ENCODE measurements at places on chromosomes 12 and 14. TPM values are rescaled to one million over a fixed set of nuclear protein-coding genes. Genes with fewer than 3 reads are reported as not detected.

- DNase-seq, result no peak
These were observed 34.0 kb downstream of the KCNMB4 start for GRCh38 chr12:70400124-70400523.

DNA sequence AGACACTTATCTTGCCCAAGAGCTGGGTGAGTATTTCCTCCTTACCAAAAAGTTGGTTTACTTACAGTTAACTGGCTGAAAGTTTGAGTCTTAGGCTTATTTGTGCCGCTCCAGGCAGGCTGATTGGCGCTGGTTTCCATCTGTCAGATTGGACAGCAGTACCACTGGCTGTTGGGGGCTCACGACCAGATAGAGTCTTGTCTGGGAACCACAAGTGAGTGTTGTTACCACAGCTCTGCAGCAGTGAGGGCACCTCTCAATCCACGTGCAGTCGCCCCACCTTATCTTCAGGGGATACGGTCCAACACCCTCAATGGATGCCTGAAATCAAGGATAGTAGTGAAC is 58.9 kb downstream of the DDX51 start:
- peak; percentile 9 for DNase-seq

DNA sequence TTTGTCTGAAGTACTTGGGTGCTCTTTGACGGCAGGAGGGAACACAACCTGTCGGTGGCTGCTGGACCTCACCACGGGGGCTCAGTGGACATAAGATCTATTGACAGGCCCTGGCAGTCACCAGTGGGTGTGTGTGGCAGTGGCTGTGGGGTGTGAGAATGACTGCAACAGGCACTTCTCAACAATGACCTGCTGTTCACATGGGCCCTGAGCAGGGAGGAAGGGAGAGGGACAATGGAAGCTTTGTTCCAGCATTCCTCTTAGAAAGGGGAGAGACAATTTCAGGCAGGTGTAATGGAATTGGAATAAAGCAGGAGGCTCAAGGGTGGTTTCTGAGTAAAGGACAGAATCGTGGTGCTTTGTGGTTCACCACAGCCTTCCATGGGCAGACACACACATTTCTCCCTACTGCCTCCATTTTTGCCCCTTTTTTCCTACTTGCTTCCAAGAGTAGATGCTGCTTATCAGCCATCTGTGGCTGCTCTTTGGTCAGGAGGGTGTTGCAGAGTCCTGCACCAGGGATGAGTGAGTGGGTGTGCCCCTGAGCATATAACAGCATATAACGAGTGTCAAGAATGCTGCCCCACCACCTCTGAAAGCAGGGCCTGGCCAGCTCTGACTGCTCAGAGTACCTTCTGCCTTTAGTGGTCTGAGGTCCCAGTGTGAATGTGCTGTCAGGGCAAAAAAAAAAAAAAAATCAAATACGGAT is 267.7 kb downstream of the RASSF9 start:
- peak; percentile 4 for DNase-seq

- DNase-seq, result no peak
These were observed 47.9 kb upstream of the TUNAR start for GRCh38 chr14:95828649-95829265.

Gene IFNG-AS1
- not detected for total RNA-seq

Gene KRT71
- total RNA-seq, result not detected

Gene IL26
- not detected for total RNA-seq

GRCh38 chr14:76500480-76500879 is 124.5 kb downstream of the ESRRB start:
- no peak for DNase-seq

- DNase-seq, result no peak
These were observed 22.6 kb downstream of the WSCD2 start for GRCh38 chr12:108151533-108152169.

DNA sequence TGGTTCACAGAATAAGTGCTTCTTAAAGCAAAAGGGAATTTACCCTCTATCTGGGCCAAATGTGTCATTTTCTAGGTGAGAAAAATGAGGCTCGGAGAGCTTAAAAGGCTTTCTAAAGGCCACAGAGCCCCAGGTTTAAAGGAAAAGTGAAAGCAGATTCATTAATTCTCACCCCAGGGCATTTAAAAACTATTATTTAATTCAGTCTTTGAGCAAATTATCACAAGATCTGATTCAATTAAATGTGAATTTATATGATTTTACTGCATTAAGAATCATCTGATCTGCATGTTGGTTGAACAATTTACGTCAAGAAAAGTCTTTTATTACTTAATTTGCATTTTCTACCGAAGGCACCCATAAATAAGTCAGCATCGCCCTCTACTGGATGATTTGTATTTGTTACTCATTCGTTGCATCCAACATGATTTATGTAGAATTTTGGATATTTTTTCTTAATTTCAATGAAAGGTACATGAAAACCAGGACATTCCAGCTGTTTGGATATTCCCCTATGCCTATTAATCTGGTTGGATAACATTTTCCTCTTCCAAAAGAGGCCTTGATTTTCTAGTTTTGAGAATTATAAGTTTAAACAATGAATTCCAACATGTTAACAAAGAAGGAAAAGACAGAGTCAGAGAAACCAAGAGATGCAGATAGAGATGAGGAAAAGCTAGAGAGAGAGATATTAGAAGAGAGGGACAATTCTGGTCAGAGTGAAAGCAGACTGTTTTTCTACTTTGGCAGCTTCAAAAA is 19.1 kb upstream of the DHRS7 start:
- DNase-seq, result peak; percentile 56

- DNase-seq, result no peak
These were observed 177.0 kb upstream of the PRMT8 start for GRCh38 chr12:3313675-3314663.

GRCh38 chr14:50008974-50009373 is 107.4 kb downstream of the VCPKMT start:
- peak; percentile 59 for DNase-seq

Gene PPM1H
- total RNA-seq, result 3.1 TPM

GRCh38 chr12:46209914-46210872 is 58.6 kb downstream of the SLC38A1 start:
- peak; percentile 49 for DNase-seq

DNA sequence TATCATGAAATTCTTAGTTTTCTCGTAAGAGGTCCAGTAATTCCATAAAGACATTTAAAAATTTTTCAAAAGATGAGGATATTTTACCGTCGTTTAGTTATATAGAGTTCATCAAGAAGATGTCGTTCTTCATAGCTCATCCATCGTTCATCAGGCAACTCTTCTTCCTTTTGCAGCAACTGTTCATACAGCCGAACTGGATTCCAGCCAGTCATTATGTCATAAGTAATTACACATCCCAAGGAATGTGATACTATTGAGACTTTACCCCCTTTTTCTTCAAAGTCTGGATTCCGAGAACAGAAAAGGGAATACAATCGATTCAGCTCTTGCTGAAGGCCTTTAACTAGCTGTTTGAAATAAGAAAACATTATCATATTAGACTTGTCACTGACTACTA is 90.3 kb downstream of the DDHD1 start:
- DNase-seq, result peak; percentile 76

GRCh38 chr12:31773867-31774266 is 45.0 kb upstream of the AMN1 start:
- DNase-seq, result peak; percentile 27

DNA sequence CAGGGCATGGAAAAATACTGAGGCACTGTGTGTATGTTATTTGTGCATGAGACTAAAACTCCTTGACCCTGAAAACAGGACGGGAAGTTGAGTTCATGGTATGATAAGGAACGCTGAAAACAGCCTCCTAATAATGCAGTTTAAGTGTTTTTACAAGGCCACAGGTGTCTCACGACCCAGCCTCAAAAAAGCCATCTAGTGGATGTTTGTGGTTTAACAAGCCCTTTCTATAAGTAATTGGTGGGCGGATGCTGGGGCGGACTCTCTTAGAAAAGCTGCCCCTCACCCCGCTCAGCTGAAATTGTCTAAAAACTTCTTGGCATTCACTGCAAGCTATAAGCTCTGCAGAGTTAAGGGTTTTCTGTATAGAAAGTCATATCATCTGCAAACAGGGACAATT is 184.5 kb downstream of the NUBPL start:
- no peak for DNase-seq

DNA sequence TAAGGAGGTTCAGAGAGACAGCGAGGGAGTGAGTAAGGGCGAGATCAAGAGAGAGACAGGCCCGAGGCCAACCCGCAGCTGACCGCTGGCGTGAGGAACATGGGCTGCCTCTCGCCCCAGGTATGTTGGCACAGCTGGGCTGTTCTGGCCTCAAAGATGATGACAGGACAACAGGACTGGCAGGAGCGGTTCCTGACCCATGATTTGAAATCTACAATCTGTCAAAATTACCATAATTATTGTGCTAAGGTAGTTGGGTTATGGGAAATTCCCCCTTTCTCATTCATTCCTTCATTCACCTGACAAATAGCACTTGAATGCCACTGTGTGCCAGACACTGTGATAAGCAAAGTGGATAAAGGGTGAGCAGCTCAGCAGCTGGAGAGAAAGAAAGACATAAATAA is 5.1 kb upstream of the ENDOU start:
- peak; percentile 8 for DNase-seq

- DNase-seq, result no peak
These were observed 21.7 kb downstream of the GNS start for GRCh38 chr12:64737539-64737938.

GRCh38 chr12:79737875-79738718 is 47.3 kb upstream of the PAWR start:
- DNase-seq, result peak; percentile 76

- DNase-seq, result no peak
These were observed 444.3 kb upstream of the RGS6 start for GRCh38 chr14:71487941-71488340.

DNA sequence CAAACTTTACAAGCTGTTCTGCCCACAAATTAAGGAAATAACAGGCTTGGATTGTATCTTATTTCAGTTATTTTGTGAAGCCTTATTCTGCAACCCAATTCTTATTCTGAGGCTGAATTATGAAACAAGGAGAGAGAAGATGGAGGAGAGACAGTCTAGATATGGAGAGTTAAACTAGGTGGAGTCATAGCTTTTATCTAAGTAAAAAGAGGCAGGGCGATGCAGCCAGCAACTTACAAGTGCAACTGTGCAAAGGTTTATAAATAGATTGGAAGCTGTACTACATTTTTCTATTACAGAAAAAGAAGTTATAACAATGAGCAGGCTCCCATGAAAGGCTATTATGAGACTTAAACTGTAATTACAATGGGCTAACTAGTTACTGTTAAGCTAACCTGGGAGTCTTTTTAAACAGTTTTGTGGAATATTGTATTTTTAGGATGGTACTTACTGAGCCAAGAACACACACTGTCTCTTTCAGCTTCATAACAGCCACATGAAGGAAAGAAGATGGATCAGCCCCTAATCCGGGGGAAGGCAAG is 22.4 kb downstream of the NID2 start:
- DNase-seq, result peak; percentile 44

Gene KRT1
- not detected for total RNA-seq

- DNase-seq, result no peak
These were observed 54.8 kb upstream of the OSBPL8 start for GRCh38 chr12:76614364-76614763.

GRCh38 chr12:131827961-131828534 is at the start of gene MMP17:
TSS of gene MMP17 (plus strand) at chr12:131828393. CDS start at chr12:131828495, 102 bp downstream.
- peak; percentile 62 for DNase-seq

DNA sequence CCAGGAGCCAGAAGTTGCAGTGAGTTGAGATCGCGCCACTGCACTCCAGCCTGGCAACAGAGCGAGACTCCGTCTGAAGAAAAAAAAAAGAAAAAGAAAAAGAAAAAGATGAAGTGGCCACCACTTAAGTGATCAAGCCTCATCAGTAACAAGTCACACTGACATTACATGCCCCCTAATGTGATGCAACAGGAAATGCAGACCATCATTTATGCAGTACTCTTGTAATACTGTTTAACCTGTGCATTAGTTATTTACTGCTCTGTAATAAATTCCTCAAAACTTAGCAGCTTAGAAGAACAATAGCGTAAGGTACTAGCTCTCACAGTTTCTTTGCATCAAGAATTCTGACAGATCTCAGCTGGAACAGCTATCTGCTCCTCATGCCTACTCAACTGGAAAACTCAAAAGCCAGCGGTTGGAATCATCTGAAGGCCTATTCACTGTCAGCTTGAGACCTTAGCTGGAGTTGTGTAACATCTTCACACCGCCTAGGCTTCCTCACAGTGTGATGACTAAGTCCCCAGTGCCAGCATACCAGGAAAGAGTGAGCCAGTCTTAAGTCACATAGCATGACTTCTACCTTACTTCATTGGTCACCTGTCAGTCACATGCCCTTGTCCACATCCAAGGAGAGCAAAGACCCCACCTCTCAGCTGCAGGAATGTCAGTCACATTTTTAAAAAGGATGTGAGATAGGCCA is 31.5 kb downstream of the EPS8 start:
- peak; percentile 77 for DNase-seq

- no peak for DNase-seq
These were observed 992 bp downstream of the DNAH10 start for GRCh38 chr12:123763093-123763492.

DNA sequence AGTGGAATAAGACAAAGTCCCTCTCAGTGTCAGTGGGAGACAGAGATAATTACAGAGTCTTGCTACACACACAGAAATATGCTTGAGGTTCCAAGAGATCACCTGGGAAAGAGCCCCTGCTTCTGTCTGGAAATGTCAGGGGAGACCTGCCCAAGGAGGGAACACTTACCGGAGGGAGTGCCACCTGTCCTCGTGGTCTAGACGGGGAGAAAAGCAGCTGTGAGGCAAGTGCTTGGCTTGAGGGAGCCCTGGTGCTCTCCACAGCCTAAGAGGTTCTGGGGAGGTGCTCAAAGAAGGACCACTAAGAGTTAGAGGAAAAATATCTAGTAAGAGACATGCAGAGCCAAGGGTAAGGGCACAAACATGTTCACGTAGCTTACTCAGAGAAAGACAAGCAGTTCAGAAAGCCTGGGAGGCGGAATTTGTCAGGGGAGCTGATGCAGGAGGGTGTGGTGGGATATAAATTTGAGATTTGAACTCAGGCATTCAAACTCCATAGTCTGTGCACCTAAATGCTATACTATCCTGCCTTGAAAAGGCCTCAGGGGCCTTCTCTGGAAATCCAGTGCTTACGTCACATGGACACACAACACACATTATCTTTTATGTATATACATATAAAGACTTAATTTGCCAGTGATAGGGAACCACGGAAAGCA is 38.2 kb upstream of the GNPNAT1 start:
- no peak for DNase-seq

GRCh38 chr12:118206107-118206412 is 70.1 kb downstream of the PEBP1 start:
- no peak for DNase-seq

DNA sequence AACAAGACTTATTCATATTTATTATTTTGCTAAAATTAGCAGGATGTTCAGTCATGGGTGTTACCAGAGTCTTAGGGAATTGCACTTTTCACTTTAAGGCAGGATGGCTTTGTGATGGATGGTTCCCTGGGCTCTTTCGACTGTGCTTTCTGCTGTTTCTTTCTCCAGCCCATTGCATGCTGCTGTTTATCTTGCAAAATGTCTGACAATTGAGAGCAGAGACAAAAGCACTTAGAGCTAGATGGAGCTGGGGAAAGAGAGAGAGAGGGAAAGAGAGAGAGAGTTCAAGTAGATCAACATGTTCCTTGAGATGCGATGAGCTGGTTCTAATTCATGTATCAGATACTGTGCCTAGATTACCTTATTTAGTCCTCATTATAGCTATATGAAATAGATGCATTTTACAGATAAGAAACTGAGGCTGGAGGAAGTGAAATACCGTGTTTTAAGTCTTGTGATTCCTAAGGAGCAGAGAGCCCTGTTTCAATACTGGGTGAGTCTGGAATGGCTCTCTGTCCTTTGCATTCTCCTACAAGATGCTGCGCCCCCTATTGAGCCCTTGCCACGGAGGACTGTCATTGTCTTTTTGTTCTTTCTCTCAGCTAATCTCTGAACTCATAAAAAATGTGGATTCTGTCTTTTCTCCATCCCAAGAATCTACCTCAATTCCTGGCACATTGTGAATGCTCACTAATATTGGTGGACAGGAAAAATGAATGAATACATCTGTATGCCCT is 227.9 kb downstream of the ALG10B start:
- no peak for DNase-seq

- no peak for DNase-seq
These were observed 36.9 kb downstream of the RAB21 start for GRCh38 chr12:71791473-71792150.
